Mesendoderm (in vitro differentiated cells): ENCODE measurements at places on chromosomes 1 and 21.
A peak's percentile ranks its signal among the peaks of the same experiment; 100 is the strongest.

GRCh38 chr1:87556326-87556725 is 227.6 kb downstream of the LMO4 start:
- no peak for DNase-seq

GRCh38 chr1:33319949-33320618 is 814 bp downstream of the A3GALT2 start:
- no peak for DNase-seq

- no peak for DNase-seq
Observed at GRCh38 chr1:72097851-72098570, 184.3 kb downstream of the NEGR1 start.

- DNase-seq: no peak
Observed at GRCh38 chr1:171973421-171973820, 132.1 kb downstream of the DNM3 start.

DNA sequence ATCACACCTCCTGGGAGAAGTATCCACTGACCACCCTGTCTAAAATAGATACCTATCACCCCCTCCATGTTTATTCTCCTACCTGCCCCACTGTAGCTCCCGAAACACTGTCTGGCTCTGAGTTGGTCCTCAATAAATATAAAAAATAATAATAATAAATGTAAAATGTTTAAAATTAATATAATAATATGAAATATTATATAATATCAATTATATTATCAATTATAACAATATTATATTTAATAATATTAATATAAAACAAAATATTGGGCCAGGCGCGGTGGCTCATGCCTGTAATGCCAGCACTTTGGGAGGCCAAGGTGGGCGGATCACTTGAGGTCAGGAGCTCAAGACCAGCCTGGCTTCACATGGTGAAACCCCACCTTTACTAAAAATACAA is 52.3 kb upstream of the TIAM1 start:
- no peak for DNase-seq

DNA sequence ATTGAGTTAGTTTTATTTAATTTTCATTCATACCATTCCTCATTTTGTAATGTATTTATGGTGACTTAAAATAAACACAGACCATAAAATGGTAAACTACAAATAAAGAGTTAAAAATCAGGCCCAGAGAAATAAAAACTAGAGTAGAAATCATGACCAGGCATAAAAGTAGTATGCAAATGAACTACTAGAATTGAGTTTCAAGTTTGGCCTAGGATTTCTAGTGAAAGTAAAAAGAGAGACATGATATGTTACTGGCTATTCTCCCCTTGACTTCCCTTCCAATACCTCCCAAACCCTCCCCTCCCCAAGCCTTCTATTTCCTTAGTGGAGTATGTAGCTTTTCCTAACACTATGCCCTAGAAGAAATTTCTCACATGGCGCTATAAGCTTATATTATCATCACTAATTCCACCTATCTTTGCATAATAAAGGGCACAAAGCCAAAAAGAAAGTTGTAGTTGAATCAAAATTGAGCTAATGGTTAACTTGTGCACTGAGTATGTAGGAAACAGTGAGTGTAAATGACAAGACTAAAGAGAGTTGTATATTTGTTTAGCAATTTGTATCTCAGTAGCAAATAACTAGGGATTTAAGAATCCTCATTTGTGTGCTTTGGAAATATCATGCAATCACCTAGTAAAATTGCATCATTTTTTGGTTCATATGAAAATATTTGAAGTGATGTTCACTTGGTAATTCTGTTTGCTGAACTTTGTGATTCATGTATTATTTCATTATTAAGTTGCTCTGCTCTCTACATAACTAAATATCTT is 29.7 kb upstream of the CDC14A start:
- DNase-seq: no peak

DNA sequence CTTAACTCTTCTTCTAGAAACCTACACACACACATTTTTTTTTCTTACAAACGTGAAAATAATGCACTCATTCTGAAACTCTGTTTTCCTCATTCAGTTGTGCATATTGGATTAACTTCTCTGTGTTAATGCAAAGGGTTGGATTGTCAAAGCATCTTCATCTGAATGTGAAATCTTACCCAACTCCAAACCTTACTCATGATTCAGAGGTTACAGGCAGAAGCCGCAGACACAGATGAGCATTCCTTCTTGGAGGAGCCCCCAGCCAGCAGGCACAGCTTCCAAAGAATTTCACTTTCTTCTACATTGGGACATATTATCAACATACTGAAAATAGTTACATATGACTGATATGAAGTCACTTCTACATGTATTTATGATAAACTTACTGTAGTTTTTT is 15.7 kb downstream of the PATJ start:
- peak; percentile 23 for DNase-seq

GRCh38 chr1:29629401-29629800 is 393.1 kb downstream of the PTPRU start:
- no peak for DNase-seq

GRCh38 chr1:181250038-181250437 is 161.5 kb downstream of the IER5 start:
- DNase-seq: no peak
